ENCODE measurements at places on chromosomes 6 and 20. TPM values are rescaled to one million over a fixed set of nuclear protein-coding genes. Genes with fewer than 3 reads are reported as not detected.

EMILIN3 gene
- total RNA-seq = not detected

FUT9 gene
- total RNA-seq = not detected

SNAI1 gene
- 5.4 TPM for total RNA-seq

PCSK2 gene
- not detected for total RNA-seq

PRPH2 gene
- not detected for total RNA-seq

GUCA1A gene
- not detected for total RNA-seq

HS3ST5 gene
- 0.86 TPM for total RNA-seq

TRIM10 gene
- not detected for total RNA-seq

GRCh38 chr20:1929460-1929859, 34.3 kb downstream of the SIRPA start:
- no peak for DNase-seq

DNA sequence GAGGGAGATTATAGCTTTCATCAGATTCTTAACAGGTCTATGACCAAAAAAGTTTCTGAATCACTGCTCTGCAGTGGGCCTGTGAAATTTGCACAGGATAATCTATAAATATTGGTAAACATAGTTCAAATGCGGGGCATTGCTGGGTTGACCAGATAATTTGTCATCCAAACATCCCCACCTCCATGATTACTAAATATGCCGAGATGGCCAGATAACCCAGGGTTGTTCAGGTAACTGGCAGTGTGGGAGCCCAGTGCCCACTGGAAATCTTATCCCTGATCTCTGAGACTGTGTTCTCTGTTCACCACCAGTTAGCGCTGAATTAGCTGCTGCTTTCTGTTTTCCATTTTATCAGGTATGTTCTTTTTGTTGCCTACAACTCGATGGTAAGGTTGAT, 21.4 kb downstream of the PTK7 start:
- no peak for DNase-seq

- no peak for DNase-seq
Observed at GRCh38 chr6:51617751-51618150, 469.7 kb downstream of the PKHD1 start.

DNA sequence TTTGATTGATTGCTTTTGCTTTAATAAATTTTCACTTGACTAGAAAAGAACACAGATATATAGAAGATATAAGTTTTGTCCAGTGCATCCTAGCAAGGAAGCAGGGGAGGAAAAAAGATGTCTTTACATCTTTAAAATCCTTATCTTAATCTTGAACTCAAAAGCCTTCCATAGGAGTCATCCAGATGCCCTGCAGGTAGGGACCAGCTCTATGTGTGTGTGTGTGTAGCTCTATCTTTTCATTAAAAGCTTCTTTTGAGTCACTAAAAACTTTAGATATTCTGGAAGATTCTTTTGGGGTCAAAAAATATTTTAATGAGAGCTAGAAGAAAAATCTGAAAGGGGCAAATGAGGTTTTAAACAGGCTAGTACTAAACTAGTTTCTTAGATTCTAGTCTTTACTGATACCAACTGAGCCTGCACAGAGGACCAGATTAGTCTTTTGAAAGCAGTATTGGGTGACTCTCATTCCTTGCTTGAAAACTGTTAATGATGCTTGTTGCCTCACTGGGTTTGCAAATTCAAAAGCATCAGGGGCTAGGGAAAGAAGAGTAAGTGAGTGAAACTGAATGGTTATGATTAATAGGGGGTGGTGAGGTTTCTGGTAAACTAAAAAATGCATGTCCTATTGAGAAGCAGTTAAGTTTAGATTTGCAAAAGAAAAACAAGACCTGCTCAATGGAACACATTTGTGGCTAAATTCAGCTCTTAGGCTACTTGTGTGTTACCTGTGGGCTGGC, 40.6 kb upstream of the JAG1 start:
- DNase-seq = no peak

- DNase-seq = peak; percentile 94
Observed at GRCh38 chr6:43096451-43097097, 20.5 kb downstream of the PTK7 start.

DNA sequence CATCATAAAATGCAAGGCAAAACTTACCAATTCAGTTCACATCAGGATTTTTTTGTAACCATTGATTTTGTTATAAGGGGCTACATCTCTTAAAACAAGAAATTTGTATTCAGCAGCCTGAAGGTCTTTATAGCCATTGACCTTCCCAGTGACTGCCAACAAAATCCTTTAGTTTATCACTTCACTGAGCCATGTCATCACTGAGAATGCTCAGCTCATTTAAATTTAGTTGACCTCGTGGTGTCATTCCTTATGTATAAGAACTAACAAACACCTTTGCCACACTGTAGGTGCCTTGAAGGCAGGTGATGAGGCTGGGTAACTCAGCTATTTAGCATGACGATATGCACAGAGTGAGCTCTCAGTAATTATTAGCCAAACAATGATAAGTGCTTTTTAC, 77.7 kb downstream of the GRM1 start:
- DNase-seq = no peak

DNA sequence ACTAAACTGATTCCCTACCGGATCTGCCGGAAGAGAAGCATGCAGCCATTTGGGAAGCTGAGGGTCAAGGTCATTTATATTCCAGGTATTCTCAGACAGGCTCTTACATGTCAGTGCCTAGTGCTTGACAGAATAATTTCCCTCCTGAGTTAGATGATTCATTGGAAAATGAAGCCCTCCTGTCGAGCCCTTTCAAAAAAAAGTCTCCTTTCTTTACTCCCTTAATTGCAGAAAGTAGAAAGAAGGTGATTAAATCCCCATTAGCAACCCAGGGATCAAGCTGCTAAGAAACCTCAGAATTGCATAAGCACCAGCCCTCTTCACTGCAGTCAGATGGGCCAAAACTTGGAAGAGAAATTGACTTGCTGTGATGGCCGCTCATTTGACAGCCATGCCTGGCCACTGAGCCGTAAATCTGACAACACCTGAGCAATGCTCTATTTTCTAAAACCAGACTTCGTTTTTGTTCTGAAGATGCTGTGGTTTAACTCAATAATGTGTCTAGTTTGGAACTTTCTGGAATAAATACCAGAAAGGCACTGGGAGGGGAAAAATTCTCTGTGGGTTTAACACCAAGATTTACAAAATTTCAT, 61.0 kb upstream of the ARMH2 start:
- DNase-seq = no peak

DNA sequence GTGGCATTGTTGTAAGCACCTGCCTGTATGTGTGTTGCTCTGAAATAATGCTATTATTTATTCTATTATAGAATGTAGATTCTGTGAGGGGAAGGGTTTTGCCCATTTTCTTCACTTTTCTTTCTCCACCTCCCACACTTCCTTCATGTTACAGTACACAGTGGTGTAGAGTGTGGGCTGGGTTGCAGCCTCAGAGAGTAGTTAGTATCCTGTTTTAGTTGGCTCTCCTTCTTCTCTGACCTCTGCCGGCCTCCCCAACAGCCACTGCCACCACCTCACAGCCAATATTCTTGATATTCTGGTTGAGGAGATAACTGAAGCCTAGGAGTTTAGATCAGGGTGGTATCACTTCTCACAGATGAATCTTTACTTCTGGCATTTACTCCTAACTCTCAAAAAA, 143.4 kb downstream of the BCKDHB start:
- DNase-seq = no peak

DNA sequence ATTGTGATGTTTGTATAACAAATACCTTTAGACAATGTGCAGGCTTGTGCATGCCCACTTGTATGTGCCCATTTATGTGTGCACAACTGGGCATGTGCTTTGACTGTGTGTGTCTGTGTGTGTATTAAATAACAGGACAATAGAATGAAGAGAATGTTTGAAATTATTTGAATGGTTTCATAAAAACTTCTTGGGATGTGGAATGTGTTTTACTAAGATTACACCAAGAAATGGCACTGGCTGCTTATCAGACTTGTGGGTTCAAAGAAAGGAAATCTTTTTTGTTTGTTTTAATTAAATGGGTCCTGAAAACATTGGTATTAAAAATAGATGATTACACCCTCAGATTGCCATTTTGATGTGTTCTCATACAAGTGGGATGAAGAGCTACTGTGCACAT, 191.6 kb upstream of the CCN2 start:
- no peak for DNase-seq

DNA sequence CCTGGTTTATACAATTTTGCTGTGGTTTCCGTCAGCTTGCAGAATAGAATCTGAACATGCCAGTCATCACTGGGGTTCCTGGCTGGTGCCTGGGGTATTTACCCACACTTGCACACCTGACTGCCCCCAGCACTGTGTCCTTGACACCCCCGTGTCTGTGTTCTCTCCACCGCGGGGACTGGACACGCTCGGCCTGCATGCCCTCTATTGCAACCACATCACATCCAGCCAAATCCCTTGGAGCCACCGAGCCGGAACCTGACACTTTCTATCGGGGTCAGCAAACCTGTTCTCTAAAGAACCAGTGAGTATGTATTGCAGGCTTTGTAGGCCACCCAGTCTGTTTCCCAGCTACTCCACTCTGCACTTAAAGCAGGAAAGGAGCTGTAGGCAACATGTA, 527.5 kb downstream of the PRKN start:
- no peak for DNase-seq
